Esophagus muscularis mucosa (tissue), 4 donors: ENCODE measurements at places on chromosomes 13 and 19. TPM values are rescaled to one million over a fixed set of nuclear protein-coding genes. Genes with fewer than 3 reads are reported as not detected.

DNA sequence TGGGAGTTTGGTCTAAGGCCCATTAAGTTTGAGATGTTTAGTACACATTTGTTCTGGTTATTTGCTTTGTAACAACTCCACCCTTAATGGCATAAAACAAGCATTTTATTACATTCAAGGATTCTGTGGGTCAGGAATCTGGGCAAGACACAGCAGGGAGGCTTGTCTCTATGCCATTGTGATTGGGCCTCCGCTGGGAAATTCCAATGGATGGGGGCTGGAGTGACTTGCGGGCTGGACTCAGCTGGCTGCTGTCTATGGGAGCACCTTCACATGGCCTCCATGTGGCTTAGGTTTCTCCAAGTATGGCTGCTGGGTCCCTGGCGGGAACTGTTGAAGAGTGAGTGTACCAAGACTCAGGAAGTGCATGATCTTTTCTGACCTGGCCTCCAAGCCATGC lies 159.0 kb downstream of the PAN3 start:
- no peak for DNase-seq

- DNase-seq, result no peak
These were observed 333.4 kb downstream of the ITGBL1 start for GRCh38 chr13:101785858-101786257.

DNA sequence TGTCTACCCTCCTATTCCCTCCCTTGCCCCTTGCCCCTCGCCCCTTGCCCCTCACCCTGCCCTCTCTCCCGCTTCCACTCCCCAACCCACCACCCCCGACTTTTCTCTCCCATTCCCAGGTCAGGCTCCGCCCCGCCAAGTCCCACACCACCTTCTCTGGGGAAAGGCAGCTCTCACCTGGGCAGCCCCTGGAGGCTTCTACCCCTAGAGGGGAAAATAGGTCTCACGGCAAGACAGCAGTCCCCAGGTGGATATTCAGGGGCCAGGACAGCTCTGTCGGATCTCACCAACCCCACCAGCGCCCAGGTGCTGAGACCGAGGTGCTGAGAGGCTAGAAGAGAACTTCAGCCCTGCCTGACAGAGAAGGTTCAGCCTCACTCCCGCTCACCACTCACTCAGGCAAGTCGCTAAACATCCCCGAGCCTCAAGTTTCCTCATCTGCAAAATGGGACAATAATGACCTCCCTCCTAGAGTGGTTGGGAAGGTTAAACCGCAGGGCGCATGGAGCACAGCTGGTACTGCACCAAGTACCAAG lies 1.4 kb upstream of the ERFL start:
- DNase-seq, result no peak

- DNase-seq, result no peak
These were observed 35.5 kb downstream of the DOT1L start for GRCh38 chr19:2199215-2199614.

ZNF792 gene
- total RNA-seq, result 5.0 TPM
